ENCODE measurements at places on chromosomes 5 and 9.
A peak's percentile ranks its signal among the peaks of the same experiment; 100 is the strongest.

GRCh38 chr5:6399980-6400910 lies 21.9 kb upstream of the MED10 start:
- no peak for DNase-seq

- DNase-seq = peak; percentile 21
Measured at GRCh38 chr5:140113180-140113698, 670 bp upstream of the PURA start.

- DNase-seq = no peak
Measured at GRCh38 chr9:12798066-12798770, 23.4 kb downstream of the LURAP1L start.

DNA sequence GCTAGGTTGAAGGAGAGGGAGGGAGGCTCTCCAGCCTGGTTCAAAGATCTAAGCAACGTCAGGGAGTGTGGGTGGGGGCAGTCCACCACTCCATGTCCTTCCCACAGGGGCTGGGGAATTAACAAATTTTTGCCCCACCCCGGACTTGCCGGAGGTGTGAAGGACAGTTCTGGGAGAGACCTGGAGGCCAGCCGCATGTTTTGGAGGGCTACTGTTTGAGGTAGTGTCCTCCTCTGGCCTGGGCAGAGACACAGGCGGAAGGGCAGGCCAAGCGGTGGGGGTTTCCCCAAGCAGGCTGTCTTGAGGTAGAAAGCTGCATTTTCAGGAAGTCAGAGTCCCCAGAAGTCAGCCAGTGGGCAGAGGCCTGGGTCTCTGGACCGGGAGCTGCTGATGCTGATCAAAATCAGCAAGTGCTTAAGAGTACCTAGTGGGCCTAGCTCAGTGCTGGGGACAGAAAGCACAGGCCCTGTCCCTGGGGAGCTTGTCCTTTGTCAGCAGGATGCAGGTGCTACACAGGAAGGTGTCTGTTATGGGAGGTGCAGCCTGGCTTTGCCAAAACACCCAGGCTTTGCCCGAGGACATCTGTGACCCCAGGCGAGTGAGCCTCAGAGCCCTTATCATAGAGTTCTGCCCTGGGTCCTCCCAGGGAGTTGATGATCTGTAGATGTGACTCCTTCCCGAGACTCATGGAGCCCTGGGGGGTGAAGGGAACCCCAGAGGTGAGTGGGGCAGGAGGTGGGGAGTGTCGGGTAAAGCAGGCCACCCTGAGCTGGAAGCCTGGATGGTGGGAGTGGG lies 18.5 kb downstream of the JADE2 start:
- peak; percentile 41 for DNase-seq

GRCh38 chr9:132797861-132798659 lies 80.0 kb downstream of the AK8 start:
- DNase-seq = no peak

DNA sequence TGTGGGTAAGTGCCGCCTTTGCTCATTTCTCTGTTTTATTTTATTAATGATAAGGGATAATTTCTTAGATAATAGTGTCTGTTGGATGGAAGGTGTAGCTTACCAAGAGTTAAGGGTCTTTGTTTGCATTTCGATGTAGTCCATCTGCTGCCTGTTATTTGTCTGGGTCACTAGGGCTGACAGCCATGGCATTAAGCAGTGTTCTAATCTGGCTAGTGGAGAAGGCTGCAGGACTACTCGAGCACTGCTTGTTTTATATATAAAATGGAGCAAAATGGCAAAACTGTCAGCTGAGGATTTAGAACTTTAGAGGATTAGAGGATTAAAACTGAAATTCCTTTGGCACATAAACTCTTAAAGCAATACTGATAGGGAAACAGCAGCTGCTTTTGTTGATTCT lies 67.5 kb downstream of the C7 start:
- no peak for DNase-seq

GRCh38 chr5:72849546-72849945 lies 33.1 kb downstream of the TNPO1 start:
- no peak for DNase-seq

GRCh38 chr5:171094356-171094755 lies 214.7 kb upstream of the TLX3 start:
- DNase-seq = no peak
